Activated CD8-positive, alpha-beta memory T cell treated with anti-CD3 and anti-CD28 coated beads for 24 hours (primary cell): ENCODE measurements at places on chromosomes 4 and X.

- DNase-seq, result no peak
Measured at GRCh38 chrX:83333813-83334212, 174.3 kb upstream of the POU3F4 start.

GRCh38 chr4:119643306-119644042, 14.9 kb upstream of the PDE5A start:
- no peak for DNase-seq

DNA sequence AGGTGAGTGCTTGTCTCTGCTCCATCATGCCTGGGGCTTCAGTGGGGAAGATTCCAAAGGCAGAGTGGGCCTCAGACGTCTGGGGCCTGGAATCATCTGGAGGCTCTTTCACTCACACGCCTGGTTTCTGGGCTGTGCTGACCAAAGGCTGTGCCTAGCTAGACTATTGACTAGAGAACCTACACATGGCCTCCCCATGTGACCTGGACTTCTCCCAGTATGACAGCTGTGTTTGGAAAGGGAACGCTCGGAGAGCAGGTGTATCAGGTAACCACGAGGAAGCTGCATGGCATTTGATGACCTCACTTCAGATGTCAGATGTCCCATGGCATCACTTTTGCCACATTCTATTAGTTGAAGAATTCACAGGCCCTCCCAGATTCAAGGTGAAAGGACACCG, 51.0 kb downstream of the ADGRL3 start:
- DNase-seq, result no peak

GRCh38 chr4:24063731-24064130, 173.9 kb upstream of the PPARGC1A start:
- no peak for DNase-seq

DNA sequence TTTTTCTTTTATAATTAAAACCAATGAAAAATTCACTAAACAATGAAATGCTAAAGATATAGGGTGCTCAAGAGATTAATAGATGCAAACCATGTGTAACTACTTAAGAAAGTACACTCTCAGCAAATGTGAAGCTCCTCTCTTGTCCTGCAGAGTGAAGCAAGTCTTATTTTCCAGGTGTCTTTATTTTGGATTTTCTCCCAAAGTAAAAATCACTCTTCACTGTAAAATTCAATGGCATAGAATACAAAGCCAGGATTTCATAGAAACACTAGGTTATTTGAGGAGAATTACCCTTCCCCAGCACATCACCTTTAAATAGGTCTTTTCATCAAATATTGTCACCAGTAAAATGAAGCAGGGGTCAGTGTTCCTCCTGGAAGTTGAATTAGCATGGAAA, 57.0 kb upstream of the GIMD1 start:
- DNase-seq, result no peak
